ENCODE measurements at places on chromosomes 6 and 20.

GRCh38 chr6:6643398-6643797, 54.9 kb downstream of the LY86 start:
- no peak for DNase-seq

DNA sequence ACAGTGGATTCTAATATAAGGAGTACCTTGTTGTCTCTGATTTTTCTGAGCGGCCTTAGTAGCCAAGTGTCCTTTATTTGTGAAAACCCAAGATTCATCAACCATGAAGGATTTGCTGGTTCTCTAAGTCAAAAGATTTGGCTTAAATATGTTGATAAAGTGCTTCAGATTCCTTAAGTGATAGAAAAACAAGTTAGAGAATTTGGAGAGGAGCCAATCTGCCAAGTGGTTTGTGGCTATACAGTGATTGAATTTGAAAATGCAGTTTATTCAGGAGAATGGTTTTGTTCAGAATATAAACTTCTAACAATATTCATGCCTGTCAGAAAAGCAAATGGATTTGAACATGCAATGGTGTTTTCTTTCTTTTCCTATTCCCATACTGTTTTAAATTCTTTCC, 54.8 kb downstream of the CAP2 start:
- DNase-seq, result no peak

DNA sequence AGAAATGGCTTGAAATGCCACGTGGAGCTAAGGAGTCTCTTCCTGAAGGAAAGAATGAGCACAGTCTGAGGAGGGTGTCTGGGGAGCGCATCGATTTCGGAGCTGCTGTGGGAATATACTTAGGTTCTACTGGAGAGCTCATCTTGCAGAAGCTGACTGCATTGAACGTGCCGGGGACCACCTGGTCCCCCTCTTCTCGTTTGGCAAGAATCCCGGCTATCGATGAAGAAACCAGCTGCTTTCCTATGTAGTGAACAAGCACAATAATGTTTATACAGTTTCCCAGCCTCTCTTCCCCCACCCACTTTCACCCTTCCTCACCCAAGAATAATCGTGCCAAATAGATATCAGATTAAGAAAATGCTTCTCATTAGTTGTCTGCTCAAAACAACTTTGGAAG, 242.5 kb downstream of the PACRG start:
- DNase-seq, result no peak

- DNase-seq, result no peak
Observed at GRCh38 chr6:114747995-114748625, 405.3 kb upstream of the HS3ST5 start.

DNA sequence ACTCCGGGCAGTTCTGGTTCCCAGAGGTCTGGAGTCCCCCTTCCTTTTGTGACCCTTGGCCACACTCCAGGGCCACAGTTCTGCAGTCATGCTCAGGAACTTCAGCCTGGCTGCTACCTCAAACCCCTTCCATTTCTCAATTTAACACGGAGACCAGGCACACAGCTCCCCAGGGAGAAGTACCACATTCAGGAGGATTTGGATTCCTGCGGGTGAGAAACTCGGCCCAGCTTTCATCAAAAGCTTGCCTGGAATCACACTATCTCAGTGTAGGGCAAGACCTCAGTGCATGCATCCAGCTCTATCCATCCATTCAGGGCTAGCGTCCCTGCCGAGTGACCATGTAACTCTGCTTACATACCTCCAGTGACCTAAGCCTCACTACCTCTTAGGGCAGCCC, 16.8 kb upstream of the IP6K3 start:
- no peak for DNase-seq

DNA sequence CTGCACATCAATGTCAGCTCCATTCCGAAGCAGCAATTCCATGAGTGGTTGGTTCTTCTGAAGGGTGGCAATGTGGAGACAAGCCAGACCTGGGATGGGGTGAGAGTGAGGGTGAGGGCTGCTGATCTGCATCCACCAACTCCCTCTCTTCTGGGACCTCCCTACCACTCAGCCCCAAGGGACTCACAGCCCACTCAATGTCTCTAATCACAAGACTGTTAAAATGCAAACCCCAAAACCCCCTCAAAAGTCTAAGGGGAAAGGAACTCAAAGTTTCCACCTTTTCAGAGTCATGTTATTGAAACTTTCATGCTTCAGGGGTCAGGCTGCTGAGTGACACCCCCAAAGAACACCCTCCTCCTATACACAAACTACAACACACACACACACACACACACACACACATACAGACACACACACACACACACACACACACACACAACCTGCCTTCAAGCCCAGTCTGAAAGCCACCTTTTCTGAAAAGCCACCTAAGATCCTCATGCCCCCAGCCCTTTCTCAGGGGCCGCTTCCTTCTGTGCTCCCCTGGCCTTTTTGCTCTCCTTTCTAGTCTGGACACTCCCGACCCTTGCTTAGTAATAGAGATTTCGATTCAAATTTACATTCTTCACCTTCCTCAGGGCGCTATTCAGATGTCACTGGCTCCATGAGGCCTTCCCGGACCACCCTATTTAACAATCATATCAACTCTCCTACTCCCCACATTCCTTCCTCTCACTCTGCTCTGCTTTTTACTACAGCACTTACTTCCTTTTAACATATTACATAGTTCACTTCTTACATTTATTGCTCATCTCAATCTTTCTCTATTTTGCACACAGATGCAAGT, 3.3 kb upstream of the SLC35B2 start:
- no peak for DNase-seq

- DNase-seq, result no peak
Observed at GRCh38 chr6:43180058-43180457, 1.9 kb upstream of the CUL9 start.

GRCh38 chr20:63618291-63618980, 8.5 kb downstream of the GMEB2 start:
- DNase-seq, result no peak

- DNase-seq, result no peak
Observed at GRCh38 chr6:23498013-23498412, 628.0 kb upstream of the NRSN1 start.

GRCh38 chr20:48706710-48707365, 121.0 kb downstream of the PREX1 start:
- DNase-seq, result no peak

DNA sequence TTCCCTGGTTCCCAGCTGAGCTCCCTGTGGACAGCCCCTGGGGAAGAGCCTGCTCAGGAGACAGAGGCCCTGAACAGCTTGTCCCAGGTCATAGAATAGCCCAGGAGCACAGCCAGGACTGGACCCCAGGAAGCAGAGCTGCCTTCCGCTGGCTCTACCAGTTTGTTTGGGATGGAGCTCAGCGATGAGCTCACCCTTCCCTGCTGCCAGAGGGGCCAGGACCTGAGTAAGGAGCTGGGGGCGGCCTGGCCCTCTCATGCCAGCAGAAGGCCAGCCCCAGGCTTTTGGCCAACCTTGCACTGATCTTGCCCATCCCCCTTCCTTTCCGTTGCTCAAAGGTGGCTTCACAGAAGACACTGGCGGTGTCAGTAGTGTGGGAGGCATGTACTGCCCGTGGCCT, 17.5 kb downstream of the MMP24OS start:
- no peak for DNase-seq

GRCh38 chr20:4848041-4848440, 126.3 kb downstream of the PRND start:
- no peak for DNase-seq

DNA sequence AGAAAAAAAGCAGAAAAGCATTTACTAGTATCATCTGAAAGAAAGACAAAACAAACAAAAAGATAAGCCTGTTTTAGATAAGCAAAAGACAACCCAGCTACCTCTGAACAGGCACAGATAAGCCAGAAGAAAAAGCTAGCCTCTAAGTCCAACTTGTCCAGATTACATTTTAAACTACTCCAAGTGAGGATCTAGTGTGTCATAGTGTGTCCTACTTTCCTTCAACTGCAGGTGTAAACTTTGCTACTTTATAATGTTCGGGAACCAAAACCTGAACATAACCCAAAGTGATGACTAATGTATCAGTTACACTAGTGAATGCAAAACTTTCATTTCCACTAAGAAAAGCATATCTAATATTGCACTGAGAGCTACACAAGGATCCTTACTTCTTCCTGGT, 19.5 kb downstream of the ADNP start:
- DNase-seq, result no peak

GRCh38 chr6:158605266-158605878, 39.2 kb downstream of the DYNLT1 start:
- peak; percentile 63 for DNase-seq

GRCh38 chr6:154824076-154824475, 90.9 kb downstream of the SCAF8 start:
- DNase-seq, result no peak

- DNase-seq, result no peak
Observed at GRCh38 chr6:7541175-7542064, at the start of gene DSP. Gene DSP (plus strand): TSS chr6:7541671. CDS start chr6:7541916, 245 bp downstream.

- DNase-seq, result peak; percentile 63
Observed at GRCh38 chr6:137550535-137550934, 56.3 kb upstream of the OLIG3 start.

DNA sequence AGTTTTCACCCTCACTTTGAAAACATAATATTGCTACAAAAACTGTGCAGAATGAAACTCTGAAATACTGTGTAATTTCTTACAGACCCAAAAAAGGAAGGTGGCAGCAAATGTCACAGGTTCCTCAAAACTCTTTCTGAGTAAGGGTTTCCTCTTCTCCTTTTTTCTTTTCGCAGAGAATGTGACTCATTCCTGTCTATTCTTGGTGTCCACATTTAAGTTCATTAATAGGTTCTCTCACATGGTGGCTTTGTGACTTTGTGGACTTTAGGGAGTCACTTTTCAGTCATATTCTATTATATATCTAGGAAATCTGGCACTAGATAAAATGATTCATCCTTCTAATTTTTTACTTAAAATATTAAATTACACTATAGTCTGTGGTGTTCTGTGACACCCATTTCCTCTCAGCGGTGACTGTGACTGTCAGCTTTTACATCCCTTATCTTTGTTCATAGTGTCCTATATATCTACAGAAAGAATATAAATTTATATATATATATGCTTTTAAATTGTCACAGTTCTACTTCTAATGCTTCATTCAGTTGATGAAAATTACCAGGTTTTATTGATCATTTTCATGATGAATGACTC, 126.8 kb upstream of the HCRTR2 start:
- DNase-seq, result no peak

DNA sequence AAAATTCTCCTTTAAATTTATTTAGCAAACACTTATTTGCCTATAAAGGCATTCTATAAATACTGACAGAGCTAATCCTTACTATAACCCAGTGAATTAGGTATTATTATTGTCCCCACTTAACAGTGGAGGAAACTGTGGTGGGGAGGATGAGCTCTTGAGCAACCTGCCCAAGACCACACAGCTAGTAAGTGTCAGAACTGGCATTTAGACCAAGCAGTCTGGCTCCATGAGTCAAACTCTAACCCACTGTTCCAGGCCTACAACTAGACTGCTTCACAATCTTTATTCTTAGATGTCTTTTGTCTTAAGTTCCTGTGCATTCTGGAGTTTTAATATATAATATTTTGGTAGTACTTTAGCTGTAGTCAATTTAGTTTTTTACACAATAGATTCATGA, 530.8 kb downstream of the BCKDHB start:
- DNase-seq, result no peak

GRCh38 chr6:146950351-146950835, 253.8 kb upstream of the STXBP5 start:
- no peak for DNase-seq

DNA sequence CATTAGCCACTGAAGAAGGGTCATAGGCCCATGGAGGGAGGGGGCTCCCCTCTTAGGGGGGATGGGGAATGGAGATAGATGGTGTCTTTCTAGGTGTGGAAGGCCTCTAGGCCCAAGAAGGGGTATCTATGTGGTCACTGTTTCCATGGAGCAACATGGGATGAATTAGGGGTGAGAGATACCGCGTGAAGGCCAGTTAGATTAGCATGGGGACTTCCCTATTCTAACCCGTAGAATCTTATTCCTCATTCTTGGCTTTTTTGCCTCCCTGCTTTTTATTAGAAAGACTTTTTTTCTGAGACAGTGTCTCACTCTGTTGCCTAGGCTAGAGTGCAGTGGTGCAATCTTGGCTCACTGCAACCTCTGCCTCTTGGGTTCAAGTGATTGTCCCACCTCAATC, 3.2 kb downstream of the RAB44 start:
- no peak for DNase-seq

DNA sequence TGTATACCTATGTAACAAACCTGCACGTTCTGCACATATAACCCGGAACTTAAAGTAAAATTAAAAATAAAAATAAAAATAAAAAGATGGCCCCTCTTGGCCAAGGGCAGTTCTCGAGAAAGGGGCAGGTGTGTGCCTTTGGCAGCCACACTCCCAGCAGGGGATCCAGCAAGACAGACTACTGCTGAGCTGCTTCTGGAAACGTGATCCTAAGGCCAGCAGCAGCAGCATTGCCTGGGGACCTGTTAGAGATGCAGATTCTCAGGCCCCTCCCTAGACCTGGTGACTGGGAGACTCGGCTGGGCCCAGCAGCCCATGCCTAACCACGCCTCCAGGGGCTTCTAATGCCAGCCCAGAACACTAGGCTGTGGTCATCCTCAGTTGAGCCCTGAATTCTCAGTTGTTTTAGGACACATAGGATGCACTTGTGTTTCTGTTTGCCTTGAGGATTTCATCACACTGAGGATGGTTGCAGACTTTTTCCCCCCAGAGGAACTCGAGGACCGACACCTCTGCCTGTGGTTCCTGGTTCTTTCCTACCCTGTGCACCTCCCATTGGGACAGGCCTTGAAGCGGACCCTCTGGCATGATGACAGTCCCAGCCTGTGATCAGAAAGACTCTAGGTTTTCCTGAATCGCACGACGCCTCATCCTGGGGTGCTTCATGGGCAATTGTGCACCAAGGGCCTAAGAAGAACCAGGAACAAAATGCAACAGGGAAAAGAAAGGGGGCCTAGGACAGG, 105.9 kb downstream of the TOX2 start:
- no peak for DNase-seq

DNA sequence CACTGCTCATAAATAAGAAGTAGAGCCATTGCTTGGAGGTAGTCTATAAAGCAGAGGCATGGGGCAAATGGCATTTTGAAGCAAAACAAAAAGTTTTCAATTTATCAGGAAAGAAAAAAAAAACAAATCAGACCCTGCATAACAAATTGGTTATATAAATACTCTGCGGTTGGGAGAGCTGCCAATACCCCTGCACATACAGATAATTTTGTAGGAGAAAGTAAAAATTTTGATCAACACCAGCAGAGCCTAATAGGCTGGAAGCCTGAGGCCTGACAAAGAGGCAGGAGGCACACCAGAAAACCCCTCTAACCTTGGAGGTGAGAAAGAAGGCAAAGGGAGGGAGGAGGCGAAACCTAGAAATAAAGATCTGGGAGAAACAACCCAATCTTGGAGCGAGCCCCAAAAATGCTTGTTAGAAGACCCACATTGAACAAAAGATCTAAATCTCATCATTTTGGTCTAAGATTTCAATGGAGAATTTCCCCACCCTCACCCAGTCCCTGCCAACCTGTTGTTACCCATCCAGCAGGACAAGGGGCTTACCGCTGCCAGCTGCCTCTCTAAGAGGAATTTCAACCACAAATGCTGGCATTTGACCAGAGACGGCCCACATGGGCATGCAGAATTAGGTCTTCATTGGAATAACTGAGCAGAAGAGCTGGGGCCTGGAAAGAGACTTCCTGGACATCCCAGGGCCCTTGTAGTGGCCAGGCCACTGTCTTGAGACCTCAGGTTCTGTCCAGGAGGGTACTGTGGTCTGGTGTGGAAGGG, 28.4 kb downstream of the FOXA2 start:
- no peak for DNase-seq
